ENCODE measurements at places on chromosomes 5 and 9. TPM values are rescaled to one million over a fixed set of nuclear protein-coding genes. Genes with fewer than 3 reads are reported as not detected.

PCDHA12 gene
- not detected for total RNA-seq

ALDH1A1 gene
- 1.0 TPM for total RNA-seq

CCDC69 gene
- total RNA-seq: 0.08 TPM

SV2C gene
- not detected for total RNA-seq

IL4 gene
- not detected for total RNA-seq

ACOT12 gene
- not detected for total RNA-seq

EDIL3 gene
- total RNA-seq: 27.8 TPM

TICAM2 gene
- total RNA-seq: 0.10 TPM

NR5A1 gene
- total RNA-seq: not detected
